Pulmonary artery endothelial cell (primary cell): ENCODE measurements at places on chromosomes 16 and 17. TPM values are rescaled to one million over a fixed set of nuclear protein-coding genes. Genes with fewer than 3 reads are reported as not detected.

Gene SLC35B1
- 72.2 and 93.6 TPM in 2 replicates for total RNA-seq

Gene XAF1
- total RNA-seq: 11.5 and 23.9 TPM in 2 replicates

Gene PER1
- total RNA-seq: 8.0 and 11.3 TPM in 2 replicates

DNA sequence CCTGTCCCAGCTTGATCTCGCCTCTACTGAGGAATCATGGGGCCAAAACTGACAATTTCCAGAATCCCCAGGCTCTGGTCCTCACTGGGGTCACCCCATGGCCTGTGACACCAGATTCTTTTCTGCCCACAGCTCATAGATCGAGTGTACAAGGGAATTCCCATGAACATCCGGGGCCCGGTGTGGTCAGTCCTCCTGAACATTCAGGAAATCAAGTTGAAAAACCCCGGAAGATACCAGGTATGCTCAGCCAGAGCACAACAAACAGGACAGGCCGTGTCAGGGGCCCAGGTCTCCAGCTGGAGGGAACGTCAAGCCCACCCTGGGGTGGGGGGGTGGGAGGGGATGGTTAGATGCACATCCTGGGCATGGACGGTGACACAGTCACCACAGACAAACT is 17.5 kb downstream of the USP6 start:
- DNase-seq: no peak

- DNase-seq: no peak
Observed at GRCh38 chr16:85523602-85524364, 89.3 kb upstream of the GSE1 start.

DNA sequence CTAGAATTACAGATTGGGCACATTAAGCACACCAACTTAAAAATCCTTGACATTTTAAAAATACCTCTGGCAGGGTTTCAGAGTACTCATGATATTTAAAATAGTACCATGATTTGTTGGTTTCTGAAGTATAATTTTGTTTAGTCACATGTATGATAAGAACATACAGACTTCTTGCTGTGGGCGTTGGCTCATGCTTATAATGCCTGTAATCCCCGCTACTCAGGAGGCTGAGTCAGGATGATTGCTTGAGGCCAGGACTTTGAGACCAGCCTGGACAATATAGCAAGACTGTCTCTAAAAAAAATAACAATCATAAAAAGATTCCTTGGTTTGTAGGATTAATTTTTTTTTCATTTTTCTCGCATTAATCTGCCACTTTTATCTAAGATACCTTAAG is 78.5 kb downstream of the NOS2 start:
- no peak for DNase-seq
